Fibroblast of skin of left biceps (primary cell): ENCODE measurements at places on chromosomes 3 and 15.
A peak's percentile ranks its signal among the peaks of the same experiment; 100 is the strongest.

GRCh38 chr15:49471733-49472132 is 48.7 kb downstream of the FGF7 start:
- DNase-seq = no peak

GRCh38 chr15:50605462-50605861 is 59.0 kb upstream of the USP50 start:
- no peak for DNase-seq

GRCh38 chr3:68931406-68932149 is 769 bp downstream of the TAFA4 start:
- DNase-seq = no peak

- DNase-seq = no peak
Measured at GRCh38 chr3:142647856-142648255, 51.7 kb downstream of the PLS1 start.

GRCh38 chr15:74843891-74844299 is 939 bp upstream of the ULK3 start:
- no peak for DNase-seq

DNA sequence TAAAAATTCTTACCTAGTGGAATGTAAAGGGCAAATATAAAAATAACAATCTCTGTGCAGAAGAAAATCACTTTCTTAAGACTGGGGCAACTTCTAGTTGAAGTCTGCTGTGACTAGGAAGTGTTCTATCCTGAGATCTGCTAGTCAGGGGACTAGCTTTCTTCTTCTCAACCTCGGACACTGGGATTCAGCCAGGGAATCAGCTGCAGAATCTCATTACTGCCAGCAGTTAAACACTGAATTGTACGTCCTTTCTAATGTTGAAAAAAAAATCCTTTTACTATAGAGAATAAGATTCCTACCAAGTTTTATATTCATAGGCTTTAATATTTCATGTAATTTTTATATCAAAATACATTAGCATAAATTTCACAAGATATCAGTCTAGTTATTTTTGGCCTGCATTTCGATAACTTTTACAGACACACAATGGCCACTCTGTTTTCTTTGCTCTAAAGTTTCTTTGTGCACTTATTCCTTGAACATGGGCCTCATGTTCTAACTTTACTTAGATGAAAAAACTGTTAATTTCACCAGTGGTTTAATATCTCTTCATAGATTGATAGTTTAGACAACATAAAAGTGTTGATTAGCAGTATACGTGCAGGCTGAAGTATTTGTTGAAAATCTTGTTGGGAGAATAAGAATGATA is 2.6 kb upstream of the NEO1 start:
- no peak for DNase-seq

GRCh38 chr3:189458528-189458927 is 172.7 kb upstream of the TP63 start:
- no peak for DNase-seq

DNA sequence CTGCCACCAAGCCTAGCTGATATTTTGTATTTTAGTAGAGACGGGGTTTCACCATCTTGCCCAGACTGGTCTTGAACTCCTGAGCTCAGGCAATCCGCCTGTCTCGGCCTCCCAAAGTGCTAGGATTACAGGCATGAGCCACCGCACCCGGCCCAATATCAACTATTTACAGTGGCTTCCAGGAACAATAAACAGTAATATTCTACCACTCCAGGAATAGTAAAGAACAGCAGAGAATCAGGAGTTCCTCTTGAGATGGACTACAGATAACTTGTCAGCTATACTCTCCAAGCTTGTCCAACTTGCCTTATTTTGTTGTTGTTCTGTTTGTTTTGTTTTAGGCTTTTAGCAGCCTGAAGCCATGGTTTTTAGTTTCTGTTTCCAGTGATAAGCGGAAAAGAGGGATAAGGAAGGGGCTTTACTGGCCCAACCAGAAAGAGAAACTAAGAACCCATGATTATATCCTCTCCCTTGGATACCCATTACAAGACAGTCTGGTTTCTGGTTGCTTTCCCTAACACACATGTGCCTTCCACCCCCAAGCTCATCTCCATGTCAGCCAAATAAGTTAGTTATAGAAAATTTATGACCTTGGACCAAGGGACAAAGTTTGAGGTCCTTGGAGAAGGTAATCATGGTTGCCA is 36.7 kb downstream of the ARHGEF3 start:
- DNase-seq = no peak

- no peak for DNase-seq
Measured at GRCh38 chr15:40841741-40842140, 2.1 kb upstream of the SPINT1 start.

- no peak for DNase-seq
Measured at GRCh38 chr15:57950381-57950946, 115.0 kb downstream of the ALDH1A2 start.

- DNase-seq = no peak
Measured at GRCh38 chr3:138363322-138363721, 14.9 kb downstream of the MRAS start.

DNA sequence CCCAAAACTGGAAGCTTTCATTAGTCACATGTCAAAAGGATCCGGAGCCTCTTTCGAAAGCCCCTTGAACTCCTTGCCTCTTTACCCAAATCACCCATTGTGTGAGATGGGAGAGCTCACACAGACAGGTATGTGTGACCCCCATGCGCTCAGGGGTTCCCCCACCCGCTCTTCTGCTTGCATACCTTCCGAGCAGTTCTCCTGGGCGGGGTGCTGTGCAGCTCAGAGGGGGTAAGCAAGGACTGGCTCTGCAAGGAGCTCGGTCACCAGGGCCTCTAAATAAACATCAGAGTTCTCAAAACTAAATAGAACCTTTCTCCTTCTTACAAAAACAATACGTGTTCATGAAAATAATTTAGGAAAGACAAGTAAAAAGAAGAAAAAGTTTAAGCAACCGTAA is 55.7 kb downstream of the PXYLP1 start:
- DNase-seq = no peak

GRCh38 chr15:81987628-81988027 is 58.2 kb downstream of the MEX3B start:
- DNase-seq = no peak

DNA sequence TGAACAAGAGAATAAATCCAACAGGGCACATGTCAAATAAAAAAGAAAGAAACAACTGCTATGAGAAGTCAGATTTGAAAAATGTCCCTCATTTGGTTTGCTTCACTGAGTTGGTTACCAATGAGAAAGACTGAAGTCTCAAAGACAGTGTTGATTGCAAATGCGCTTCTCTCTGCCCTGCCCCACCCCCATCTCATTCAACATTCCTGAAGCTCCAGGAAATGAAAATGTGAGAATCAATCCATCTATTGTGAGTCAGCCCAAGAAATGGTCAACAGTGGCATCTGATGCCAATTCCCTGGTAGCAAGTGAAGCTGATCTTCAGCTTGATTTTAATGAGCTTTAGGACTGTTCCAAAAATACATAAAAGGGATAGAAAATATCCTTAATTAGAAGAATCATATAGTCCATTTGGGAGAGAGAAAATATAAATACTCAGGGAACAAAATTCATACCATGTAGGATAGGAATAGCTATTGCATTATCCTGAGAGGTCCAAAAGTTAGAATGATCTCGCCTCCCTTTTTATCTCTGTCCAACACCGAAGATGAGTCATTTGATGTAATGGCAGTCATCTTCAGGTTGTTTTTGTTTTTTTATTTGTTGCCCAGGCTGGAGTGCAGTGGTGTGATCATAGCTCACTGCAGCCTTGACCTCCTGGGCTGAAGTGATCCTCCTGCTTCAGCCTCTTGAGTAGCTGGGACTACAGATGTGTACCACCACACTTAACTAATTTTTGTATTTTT is 200.3 kb upstream of the UMPS start:
- DNase-seq = no peak

DNA sequence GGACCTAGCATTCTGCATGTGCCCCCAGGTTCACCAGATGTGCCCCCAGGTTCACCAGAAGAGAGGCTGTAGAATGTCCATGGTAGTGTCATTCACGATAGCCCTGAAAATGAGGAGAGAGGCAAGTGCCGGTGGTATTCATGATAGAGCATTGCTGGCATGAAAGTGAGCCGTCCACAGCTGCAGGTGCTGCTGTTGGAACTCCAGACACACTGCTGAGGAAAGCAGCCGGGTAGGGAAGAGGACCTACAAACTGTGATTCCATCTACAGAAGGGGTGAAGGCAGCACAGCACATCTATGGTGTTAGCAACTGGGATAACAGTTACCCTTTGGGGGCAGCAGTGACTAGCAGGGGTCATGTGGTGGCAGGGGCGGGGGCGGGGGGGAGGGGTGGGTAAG is 125.0 kb upstream of the PLXNA1 start:
- no peak for DNase-seq

DNA sequence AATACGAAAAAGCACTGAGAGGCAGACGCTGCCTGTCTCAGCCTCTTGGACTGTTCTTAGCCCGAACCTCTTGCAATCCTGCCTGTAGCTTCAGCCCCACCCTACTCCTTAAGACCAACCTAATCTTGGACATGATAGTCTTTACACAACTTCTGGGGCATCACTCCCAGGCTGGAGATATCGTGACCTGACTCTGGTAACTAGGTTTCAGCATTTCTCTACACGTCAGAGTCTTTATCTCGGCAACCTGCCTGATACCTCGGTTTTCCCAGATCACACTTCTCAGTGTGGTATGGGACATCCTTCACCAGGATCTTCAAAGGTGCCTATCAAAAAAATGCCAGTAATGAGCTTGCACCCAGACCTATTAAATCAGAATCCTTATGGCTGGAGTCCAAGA is 590.2 kb upstream of the KCNMB2 start:
- DNase-seq = no peak

DNA sequence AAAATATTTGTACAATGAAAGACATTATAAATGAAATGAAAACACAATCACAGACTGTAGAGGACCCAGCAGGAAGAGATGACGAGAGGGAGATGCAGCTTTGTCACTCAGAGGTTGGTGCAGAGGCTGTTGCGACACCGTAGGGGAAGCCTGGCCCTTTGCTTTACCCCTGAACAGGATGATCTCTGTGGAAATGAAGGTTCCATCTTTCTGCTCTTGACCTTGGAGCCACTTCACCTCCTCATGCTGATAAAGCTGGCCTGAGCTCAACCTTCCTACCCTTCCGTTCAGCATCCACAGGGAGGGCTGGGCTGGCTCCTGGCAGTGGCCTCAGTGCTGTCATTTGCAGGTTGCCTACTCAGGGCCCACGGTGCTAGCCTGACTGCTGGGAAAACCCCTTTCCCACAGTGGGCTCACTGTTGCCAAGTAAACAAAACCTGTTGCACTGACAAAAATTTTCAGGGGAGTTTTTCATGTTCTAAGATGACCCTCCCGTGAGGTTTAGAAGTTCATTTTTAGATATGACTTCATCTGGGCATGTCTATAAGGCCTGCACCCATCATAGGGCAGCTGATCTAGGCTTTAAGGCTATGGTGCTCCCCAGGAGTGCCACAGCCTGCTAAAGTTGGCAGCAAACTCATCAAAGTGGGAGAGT is 3.0 kb upstream of the CD80 start:
- DNase-seq = no peak

DNA sequence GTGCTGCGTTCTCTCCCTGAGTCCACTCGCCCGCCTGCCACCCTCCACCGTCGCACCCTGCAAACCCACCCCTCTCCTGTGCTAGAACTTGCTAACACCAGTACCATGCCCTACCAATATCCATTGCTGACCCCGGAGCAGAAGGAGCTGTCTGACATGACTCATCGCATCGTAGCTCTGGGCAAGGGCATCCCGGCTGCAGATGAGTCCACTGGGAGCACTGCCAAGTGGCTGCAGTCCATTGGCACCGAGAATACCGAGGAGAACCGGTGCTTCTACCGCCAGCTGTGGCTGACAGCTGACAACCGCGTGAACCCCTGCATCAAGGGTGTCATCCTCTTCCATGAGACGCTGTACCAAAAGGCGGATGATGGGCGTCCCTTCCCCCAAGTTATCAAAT is 4.9 kb upstream of the ALAS1 start:
- no peak for DNase-seq

DNA sequence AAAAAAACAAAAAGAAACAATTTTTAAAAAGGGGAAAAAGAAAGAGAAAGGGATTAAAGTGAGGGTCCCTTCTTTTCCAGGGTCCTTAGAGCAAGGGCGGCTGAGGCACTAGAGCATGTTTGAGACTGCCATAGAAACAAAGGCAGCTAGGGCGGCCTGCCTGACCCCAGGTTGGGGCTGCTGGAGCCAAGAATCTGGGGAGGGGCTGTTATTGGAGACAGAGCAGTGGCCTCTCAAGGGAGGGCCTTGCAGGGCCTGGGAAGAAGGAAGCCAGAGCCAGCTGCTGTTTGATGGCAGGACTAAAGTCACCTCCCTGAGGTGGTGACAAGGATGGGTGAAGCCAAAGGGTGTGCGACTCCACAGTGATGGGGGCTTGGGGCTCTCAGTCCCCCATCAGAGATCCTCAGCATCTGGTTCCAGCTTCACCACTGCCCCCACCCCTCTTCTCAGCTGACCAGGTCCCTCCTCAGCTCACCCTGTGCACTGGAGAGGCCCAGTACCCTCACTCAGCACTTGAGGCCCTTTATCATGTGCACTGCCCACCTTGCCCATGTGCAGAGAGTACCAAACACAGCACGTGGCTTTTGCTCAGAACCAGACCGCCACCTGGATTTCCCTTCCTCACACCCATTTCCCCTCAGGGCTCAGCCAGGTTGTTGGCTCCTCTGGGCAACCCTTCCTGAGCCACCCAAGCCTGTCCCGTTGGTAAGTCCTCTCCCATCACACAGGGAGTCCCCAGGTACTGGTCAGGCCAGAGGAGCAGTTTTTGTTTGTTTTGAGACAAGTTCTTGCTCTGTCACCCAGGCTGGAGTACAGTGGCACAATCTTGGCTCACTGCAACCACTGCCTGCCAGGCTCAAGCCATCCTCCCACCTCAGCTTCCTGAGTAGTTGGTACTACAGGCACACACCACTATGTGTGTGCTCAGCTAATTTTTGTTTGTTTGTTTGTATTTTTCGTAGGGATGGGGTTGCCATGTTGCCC is 1.7 kb downstream of the TMEM89 start:
- no peak for DNase-seq

DNA sequence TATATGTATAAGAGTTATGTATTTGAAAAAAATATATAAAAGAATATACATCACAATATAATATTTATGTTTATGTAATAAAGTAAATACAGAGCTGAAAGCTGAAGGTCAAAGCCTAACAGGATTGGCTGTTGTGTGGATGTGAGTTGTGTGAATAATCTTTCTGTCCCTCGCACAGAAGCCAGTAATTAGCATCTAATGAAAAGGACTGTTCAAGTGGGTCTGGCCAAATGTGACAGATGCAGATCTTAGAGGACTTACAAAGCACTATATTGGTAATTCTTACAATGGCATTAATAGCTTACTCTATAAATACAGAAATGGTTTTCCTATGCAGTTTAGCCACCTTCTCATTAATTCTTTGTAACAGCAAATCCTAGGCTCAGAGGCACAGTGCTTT is 2.4 kb downstream of the MKRN3 start:
- no peak for DNase-seq

GRCh38 chr3:71341721-71342120 is 241.8 kb downstream of the FOXP1 start:
- peak; percentile 82 for DNase-seq

GRCh38 chr3:194787072-194787471 is 101.4 kb downstream of the FAM43A start:
- no peak for DNase-seq

- DNase-seq = peak; percentile 24
Measured at GRCh38 chr15:89690276-89691218, at the start of the genes PEX11A and WDR93. PEX11A (minus strand) TSS chr15:89690754; CDS start chr15:89690632, 122 bp downstream. WDR93 (plus strand) TSS chr15:89690811; CDS start chr15:89701747, 10,936 bp downstream.
